Left renal pelvis (tissue), 4 donors: ENCODE measurements at places on chromosomes 7 and 10.

DNA sequence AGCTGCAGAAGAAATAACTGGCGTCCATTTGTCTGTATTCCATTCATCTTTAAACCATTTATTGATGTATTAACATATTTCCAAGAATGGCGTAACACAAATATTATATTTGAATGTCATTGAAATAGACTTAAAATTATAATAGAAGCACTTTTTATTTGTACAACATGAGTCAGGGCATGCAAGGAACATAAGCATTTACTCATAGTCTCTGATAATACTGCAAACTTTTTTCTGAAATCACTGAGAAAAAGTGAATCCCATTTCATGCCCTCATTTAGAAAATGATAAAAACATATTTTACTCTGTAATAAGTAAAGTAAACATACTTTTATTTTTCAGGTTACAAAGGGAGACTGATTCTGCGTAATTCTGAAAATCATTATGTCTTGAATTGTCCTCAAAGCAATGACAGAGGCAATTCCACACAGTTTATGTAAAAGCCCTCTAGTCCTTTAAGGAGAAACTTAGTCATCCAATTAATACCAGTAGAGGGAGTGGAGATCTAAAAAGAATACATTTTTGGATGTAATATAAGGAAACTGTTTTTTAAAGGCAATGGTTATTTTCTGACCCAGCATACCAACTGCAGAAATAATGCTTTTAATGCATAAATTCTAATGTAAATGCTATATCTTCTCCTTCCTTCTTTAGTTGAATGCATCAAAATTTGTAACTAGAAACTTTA lies 58.1 kb downstream of the AGMO start:
- no peak for DNase-seq

DNA sequence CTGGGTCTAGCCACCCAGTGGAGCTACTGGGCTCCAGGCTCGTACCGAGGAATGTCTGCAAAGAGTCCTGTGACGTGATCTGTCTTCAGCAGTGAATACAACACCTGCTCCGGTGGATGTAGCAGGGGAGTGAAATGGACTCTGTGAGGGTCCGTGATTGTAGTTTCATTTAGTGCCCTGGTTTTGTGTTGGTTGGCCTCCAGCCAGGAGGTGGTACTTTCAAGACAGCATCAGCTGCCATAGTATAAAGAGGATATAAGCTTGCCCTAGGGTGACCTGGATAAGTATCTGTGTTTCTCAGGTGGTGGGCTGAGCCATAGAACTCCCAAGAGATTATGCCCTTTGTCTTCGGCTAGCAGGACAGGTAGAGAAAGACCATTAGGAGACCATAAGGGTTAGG lies 24.6 kb upstream of the WNT2 start:
- DNase-seq, result no peak

DNA sequence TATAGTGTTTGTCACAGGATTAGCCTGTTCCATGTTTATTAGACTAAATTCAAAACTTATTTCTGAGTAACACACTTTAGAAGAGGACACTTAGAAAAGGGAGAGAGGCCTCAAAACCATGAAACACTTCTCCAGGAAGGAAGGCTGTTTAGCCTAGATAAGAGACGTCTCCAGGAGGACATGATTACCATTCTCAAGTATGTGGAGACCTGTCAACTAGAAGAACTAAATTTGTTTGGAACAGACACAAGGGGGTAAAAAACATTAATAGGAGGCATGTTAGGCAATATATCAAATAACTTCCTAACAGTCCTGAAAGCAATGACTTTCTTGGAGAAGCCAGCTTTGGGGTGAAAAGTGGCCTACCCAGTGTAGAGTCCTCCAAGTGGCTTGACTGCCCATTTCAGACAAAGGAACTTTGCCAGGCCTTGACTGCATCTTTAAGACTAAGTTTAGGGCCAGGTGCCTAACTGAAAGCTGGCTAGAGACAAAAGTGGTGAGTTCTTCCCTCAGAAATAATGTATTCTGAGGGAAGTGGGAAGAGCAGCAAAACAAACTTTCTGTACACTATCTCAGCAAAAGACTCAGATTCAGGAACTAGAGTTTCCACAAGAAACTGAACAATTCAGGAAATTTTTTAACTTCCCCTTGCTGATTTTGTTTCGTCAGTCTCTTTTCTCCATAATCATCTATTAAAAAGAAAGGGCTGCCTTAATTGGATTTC lies 11.8 kb downstream of the NCOA4 start:
- DNase-seq, result no peak

GRCh38 chr10:4167216-4167615 lies 382.2 kb upstream of the KLF6 start:
- no peak for DNase-seq

GRCh38 chr10:72355214-72355555 lies 466 bp upstream of the DNAJB12 start:
- DNase-seq, result no peak

GRCh38 chr7:18895456-18895855 lies 222.0 kb downstream of the TWIST1 start:
- no peak for DNase-seq

GRCh38 chr7:12450615-12451014 lies 47.0 kb upstream of the VWDE start:
- no peak for DNase-seq

- DNase-seq, result no peak
Observed at GRCh38 chr10:12358863-12359564, 9.7 kb downstream of the CAMK1D start.
